ENCODE measurements at places on chromosomes 16 and 17. TPM values are rescaled to one million over a fixed set of nuclear protein-coding genes. Genes with fewer than 3 reads are reported as not detected.

- peaks cover 8% of the 10 kb centered on the region for H3K4me1 ChIP-seq
- peaks cover 34% of the 10 kb centered on the region for H3K36me3 ChIP-seq
- DNase-seq = no peak
- no peaks in the 10 kb centered on the region for H3K27me3 ChIP-seq
These were observed 3.0 kb downstream of the KARS1 start for GRCh38 chr16:75644240-75645012.

- no peak for DNase-seq
- H3K4me1 ChIP-seq = no peaks in the 10 kb centered on the region
- H3K27me3 ChIP-seq = no peaks in the 10 kb centered on the region
These were observed 2.9 kb downstream of the GSDMB start for GRCh38 chr17:39915559-39915958.

DNA sequence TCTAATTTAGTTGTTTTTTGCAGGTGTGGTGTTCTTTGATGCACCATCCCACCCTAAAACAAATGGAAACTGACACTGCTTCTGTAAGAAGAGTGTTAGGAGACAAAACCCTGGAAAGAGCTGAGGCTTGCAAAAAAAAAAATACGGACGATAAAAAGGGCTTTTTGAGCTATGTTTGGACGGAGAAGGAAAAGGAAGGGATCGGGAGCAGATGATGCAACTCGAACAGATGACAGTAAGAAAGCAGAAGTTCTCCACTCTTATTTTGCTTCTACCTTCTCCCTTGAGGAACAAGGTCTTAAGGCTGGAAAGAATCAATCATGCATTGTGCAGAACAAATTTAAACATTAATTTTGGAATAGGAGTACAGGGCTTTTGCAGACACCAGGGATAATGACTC is 136.7 kb downstream of the MAF start:
- H3K36me3 ChIP-seq = no peaks in the 10 kb centered on the region
- H3K4me1 ChIP-seq = no peaks in the 10 kb centered on the region
- H3K4me3 ChIP-seq = no peak overlapping the region
- no peaks in the 10 kb centered on the region for H3K27me3 ChIP-seq
- no peak overlapping the region for H3K27ac ChIP-seq

GRCh38 chr16:53058882-53059281 is 4.1 kb downstream of the CHD9 start:
- no peak overlapping the region for H3K27ac ChIP-seq
- no peaks in the 10 kb centered on the region for H3K27me3 ChIP-seq
- peaks cover 17% of the 10 kb centered on the region for H3K4me1 ChIP-seq
- DNase-seq = no peak

DNA sequence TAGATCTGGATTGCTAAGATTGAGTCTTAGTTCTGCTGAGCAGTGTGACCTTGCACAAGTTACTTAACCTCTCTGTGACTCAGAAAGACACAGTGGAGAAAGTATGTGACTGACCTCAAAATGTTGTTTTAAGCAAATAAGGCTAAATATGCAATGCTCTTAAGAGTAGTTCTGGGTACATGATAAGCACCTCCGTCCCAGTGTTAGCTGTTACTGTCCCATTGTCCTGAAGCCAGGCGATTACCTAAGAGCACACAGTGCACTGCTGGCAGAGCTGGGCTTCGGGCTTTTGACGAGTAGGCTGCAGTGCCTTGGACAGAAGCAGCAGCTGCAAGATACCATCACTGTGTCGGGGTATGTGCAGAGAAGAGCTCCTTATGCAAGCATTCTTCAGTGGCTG is 32.7 kb upstream of the FOXF1 start:
- H3K27me3 ChIP-seq = peaks cover 32% of the 10 kb centered on the region
- no peaks in the 10 kb centered on the region for H3K4me1 ChIP-seq
- H3K4me3 ChIP-seq = no peak overlapping the region
- peak; percentile 59 for DNase-seq

- H3K4me3 ChIP-seq = no peak overlapping the region
- peak; percentile 33 for DNase-seq
- H3K27me3 ChIP-seq = no peaks in the 10 kb centered on the region
- no peak overlapping the region for H3K27ac ChIP-seq
These were observed 3.2 kb upstream of the NLRP1 start for GRCh38 chr17:5587438-5588032.

DNA sequence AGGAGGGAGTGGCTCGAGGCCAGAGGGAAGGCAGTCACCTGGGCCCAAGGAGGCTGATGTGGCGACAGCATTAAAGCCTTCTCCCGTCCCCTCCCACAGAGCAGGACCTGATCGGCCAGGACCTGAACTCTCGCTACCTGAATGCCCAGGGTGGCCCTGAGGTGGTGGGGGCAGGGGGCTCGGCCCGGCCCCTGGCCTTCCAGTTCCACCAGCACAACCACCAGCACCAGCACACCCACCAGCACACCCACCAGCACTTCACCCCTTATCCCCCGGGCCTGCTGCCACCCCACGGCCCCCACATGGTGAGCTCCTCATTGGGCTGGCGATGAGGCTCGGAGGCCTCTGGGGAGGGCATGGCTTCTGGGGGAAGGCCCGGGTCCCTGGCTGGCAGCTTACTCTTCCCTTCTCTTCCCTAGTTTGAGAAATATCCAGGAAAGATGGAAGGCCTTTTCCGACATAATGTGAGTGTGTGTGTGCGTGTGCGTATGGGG is 6.4 kb downstream of the FBRS start:
- H3K4me3 ChIP-seq = no peak overlapping the region
- DNase-seq = no peak
- H3K27me3 ChIP-seq = no peaks in the 10 kb centered on the region
- H3K4me1 ChIP-seq = peaks cover 23% of the 10 kb centered on the region
- H3K27ac ChIP-seq = no peak overlapping the region

- H3K27me3 ChIP-seq = no peaks in the 10 kb centered on the region
- peak; percentile 27 for DNase-seq
- H3K4me1 ChIP-seq = peaks cover 33% of the 10 kb centered on the region
These were observed 11.0 kb downstream of the CYB561 start for GRCh38 chr17:63434951-63435571.

DNA sequence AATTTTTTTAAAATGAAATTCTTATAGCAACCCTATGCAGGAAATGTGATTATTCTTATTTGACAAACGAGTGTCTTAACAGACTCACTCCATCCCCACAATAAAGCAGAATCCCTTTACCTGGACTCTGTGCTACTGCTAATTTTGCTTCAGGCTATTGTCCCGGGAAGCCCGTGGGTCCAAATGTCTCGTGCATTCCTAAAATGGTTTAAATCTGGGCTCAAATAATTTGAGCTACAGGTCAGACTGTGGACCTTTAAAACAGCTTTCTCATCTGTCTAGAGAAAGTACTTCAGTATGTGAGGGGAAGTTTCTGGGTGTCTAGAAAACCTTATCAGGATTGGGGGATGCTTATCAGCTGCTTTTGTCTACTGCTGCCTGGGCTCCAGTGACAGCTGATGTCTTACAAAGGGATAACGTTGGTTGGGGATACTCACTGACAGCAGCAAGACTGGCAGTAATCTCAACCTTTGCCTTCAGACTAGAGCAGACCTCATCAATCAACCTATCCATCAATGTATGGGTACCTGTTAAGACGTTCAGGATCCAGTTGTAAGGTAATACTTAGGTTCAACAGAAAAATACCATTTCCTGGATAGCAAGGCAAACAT is 197.9 kb upstream of the CDH11 start:
- H3K4me3 ChIP-seq = no peak overlapping the region
- no peaks in the 10 kb centered on the region for H3K36me3 ChIP-seq
- H3K27me3 ChIP-seq = no peaks in the 10 kb centered on the region
- no peaks in the 10 kb centered on the region for H3K4me1 ChIP-seq

- peaks cover 26% of the 10 kb centered on the region for H3K27me3 ChIP-seq
- no peaks in the 10 kb centered on the region for H3K36me3 ChIP-seq
- no peak overlapping the region for H3K27ac ChIP-seq
- no peaks in the 10 kb centered on the region for H3K4me1 ChIP-seq
These were observed 13.9 kb downstream of the NGFR start for GRCh38 chr17:49508866-49509587.

MSLN gene
- not detected for total RNA-seq

IRF8 gene
- total RNA-seq = 0.41 TPM

ABCA5 gene
- total RNA-seq = 3.6 TPM

GCGR gene
- total RNA-seq = not detected

LGALS9 gene
- total RNA-seq = 9.4 TPM

ODAD4 gene
- 1.1 TPM for total RNA-seq
